ENCODE measurements at places on chromosomes 12 and 14. TPM values are rescaled to one million over a fixed set of nuclear protein-coding genes. Genes with fewer than 3 reads are reported as not detected.

The PPP1R1A gene
- not detected for total RNA-seq

The FOXA1 gene
- total RNA-seq, result not detected

The CYP46A1 gene
- total RNA-seq, result 0.36 TPM

The TRIM9 gene
- total RNA-seq, result 0.34 TPM

The C14orf132 gene
- 3.1 TPM for total RNA-seq

The CTSG gene
- 0.23 TPM for total RNA-seq

The POTEM gene
- total RNA-seq, result not detected

The FKBP11 gene
- 46.9 TPM for total RNA-seq

The CCDC177 gene
- total RNA-seq, result not detected

The LUM gene
- not detected for total RNA-seq

The CLEC4A gene
- 1.3 TPM for total RNA-seq

The ALDH2 gene
- 0.51 TPM for total RNA-seq

The GZMB gene
- total RNA-seq, result 61.9 TPM

The RPS6KL1 gene
- total RNA-seq, result 7.6 TPM

The SNAPC1 gene
- 6.0 TPM for total RNA-seq

The OR6C2 gene
- not detected for total RNA-seq

The STAC3 gene
- 4.7 TPM for total RNA-seq

The HCAR3 gene
- not detected for total RNA-seq

The IFNG-AS1 gene
- 0.71 TPM for total RNA-seq

The TUBA1B gene
- 1,312 TPM for total RNA-seq

The CLEC6A gene
- total RNA-seq, result not detected

The LGMN gene
- 7.6 TPM for total RNA-seq
